Testis (tissue), 5 donors: ENCODE measurements at places on chromosomes 6 and 20.
A peak's percentile ranks its signal among the peaks of the same experiment; 100 is the strongest.

DNA sequence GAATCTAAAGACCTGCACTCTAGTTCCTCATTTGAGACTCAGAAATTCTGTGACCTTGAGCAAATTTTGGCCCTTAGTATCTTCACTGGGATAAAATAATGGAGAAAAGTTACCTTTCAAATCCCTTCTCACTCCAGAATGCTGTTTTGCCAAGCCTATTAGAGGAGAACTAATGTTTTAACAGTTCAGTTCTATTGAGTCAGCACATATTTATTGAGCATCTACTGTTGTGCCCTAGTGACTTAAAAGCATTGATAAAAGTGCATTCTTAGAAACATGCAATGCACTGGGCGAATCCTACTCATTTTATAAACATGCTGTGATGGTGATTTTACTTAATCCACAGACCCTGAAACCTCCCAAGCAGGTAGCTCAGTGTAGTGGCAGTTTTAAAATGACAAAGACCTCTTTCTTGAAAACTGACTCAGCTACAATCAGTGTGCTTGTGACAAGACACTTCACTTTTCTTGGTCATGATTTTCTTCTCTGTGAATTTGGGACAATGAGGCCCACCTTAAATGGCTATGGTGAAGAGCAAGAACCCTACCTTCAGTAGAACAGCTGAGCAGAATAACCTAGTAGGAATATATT lies 312.0 kb downstream of the ALDH8A1 start:
- no peaks in the 10 kb centered on the region for H3K27me3 ChIP-seq
- no peak for DNase-seq
- H3K4me1 ChIP-seq, result peaks cover 10% of the 10 kb centered on the region
- H3K4me3 ChIP-seq, result no peak overlapping the region

DNA sequence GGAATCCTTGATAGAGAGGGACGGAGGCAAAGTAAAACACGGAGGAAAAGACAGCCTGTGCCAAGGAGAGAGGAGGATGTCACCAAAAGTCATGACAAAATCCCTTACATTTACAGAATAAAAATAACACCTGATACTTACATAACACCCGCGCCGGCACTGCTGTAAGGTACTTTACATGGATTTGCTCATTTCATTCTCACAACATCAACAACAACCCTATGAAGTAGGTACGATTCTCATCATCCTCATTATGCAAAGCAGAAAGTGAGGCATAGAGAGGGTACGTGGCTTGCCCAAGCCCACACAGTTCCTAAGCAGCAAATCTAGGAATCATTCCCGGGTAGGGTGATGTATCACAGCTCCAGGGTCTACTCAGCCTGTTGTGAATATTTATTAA lies 67.6 kb upstream of the NFATC2 start:
- no peak overlapping the region for H3K27ac ChIP-seq
- H3K36me3 ChIP-seq, result no peaks in the 10 kb centered on the region

GRCh38 chr6:12232339-12232738 lies 57.8 kb upstream of the EDN1 start:
- peaks cover 3% of the 10 kb centered on the region for H3K4me1 ChIP-seq
- no peak for DNase-seq
- no peaks in the 10 kb centered on the region for H3K36me3 ChIP-seq
- no peak overlapping the region for H3K27ac ChIP-seq
- no peak overlapping the region for H3K4me3 ChIP-seq
- no peaks in the 10 kb centered on the region for H3K27me3 ChIP-seq

GRCh38 chr20:24478584-24478983 lies 9.2 kb downstream of the SYNDIG1 start:
- DNase-seq, result no peak
- no peaks in the 10 kb centered on the region for H3K36me3 ChIP-seq
- H3K4me3 ChIP-seq, result no peak overlapping the region

GRCh38 chr6:6749702-6750491 lies 161.4 kb downstream of the LY86 start:
- no peaks in the 10 kb centered on the region for H3K27me3 ChIP-seq
- peak overlapping the region; percentile 87 for H3K27ac ChIP-seq
- peak; percentile 84 for DNase-seq

DNA sequence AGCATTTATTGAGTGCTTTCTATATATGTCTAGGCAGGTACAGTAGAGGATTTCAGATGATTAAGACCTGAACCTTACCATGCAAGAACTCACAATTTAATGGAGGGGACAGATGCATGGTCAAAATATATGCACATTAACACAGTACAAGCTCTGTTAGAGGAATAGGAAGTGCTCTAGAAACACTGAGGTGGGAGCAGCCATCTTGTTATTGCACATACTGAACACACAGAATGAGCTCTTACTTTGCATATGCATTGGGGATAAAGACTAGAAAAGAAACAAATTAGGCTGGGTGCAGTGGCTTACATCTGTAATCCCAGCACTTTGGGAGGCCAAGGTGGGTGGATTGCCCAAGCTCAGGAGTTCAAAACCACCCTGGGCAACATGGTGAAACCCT lies 438.3 kb downstream of the UTRN start:
- H3K36me3 ChIP-seq, result no peaks in the 10 kb centered on the region
- no peaks in the 10 kb centered on the region for H3K27me3 ChIP-seq
- no peak overlapping the region for H3K4me3 ChIP-seq
- no peaks in the 10 kb centered on the region for H3K4me1 ChIP-seq
- DNase-seq, result no peak

- no peak for DNase-seq
- no peaks in the 10 kb centered on the region for H3K36me3 ChIP-seq
- H3K27ac ChIP-seq, result no peak overlapping the region
These were observed 171.7 kb downstream of the HIVEP2 start for GRCh38 chr6:142773324-142773723.

- no peaks in the 10 kb centered on the region for H3K4me1 ChIP-seq
- no peak overlapping the region for H3K4me3 ChIP-seq
- H3K27me3 ChIP-seq, result no peaks in the 10 kb centered on the region
- H3K36me3 ChIP-seq, result no peaks in the 10 kb centered on the region
These were observed 24.2 kb downstream of the TBC1D7 start for GRCh38 chr6:13304101-13304500.
